ENCODE measurements at places on chromosomes 2 and 18. TPM values are rescaled to one million over a fixed set of nuclear protein-coding genes. Genes with fewer than 3 reads are reported as not detected.

Gene COMMD1
- 32.3 TPM for total RNA-seq

Gene ZNF512
- total RNA-seq: 64.9 TPM

Gene RUFY4
- total RNA-seq: 0.31 TPM

Gene KCNIP3
- total RNA-seq: 1.8 TPM

Gene SCN1A
- total RNA-seq: 18.6 TPM

Gene LIMS4
- total RNA-seq: 0.55 TPM

Gene PROC
- total RNA-seq: not detected

Gene GKN1
- total RNA-seq: not detected

DNA sequence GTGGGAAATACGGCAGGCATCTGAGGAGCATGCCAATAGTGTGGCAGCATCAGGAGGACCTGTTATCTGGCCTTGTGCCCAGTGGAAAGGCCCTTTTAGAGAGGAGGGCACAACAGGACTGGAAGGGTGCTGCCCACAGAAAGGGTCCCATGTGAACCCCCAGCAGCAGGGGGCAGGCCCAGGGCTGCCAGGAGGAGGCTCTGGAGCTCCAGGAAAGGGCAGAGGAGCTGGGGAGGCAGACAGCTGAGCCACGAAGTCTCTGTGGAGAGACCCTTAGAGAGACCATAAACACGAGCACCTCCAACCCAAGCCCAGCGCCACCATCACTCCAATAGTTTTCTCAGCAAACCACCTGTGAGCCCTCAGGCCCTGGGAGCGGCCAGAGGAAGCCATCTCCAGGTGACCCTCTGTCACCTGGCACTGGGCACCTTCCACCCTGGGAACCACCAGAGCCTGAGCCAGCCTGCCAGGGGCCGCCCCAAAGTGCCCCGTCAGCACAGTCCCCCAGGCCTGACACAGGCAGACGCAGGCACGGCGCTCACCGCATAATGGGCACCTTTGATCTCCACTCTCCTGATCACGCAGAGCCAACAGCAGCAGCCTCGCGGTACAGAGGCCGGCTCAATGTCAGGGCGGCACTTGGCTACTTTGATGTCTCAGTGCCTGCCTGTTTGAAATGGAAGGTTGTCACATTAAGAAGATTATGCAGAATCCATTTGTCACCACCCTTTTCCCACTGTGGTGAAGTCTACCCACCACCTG, 162.5 kb upstream of the RAB6C start:
- no peak for DNase-seq

GRCh38 chr2:19299032-19299431, 59.4 kb downstream of the OSR1 start:
- DNase-seq: peak; percentile 68

DNA sequence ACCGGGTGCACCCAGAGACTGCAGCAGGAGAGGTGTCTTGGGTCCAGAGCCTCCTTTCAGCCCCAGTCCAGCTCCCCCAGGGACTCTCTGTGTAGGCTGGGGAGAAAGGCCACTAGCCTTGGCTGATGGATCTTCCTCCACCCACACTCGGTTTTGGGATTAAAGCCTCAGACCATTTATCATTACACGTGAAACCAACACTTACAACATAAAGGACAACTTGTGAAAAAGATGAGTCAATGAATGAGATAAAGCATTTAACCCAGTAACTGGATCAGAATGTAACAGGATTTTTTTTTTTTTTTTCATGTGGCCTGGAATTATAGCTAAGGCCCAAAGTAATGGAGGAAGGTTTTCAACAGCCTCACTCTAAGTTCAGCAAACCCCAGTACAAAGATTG, 32.1 kb downstream of the NAT8 start:
- no peak for DNase-seq

- no peak for DNase-seq
Measured at GRCh38 chr2:102387763-102388546, 32.4 kb downstream of the IL18R1 start.

DNA sequence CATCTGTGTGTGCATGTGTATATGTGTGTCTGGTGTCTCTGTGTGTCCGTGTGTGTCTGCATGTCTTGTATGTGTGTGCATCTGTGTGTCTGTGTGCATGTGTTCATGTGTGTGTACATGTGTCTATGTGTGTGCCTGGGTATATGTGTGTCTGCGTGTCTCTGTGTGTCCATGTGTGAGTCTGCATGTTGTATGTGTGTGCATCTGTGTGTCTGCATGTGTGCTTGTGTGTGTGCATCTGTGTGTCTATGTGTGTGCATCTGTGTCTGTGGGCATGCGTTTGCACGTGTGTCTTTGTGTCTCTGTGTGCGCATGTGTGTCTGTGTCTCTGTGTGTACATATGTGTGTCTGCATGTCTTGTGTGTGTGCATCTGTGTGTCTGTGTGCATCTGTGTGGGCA, 207.7 kb downstream of the TNS1 start:
- DNase-seq: no peak

- DNase-seq: no peak
Measured at GRCh38 chr2:154557906-154558305, 140.6 kb upstream of the KCNJ3 start.

GRCh38 chr2:119282146-119282995, 58.7 kb downstream of the STEAP3 start:
- DNase-seq: no peak

DNA sequence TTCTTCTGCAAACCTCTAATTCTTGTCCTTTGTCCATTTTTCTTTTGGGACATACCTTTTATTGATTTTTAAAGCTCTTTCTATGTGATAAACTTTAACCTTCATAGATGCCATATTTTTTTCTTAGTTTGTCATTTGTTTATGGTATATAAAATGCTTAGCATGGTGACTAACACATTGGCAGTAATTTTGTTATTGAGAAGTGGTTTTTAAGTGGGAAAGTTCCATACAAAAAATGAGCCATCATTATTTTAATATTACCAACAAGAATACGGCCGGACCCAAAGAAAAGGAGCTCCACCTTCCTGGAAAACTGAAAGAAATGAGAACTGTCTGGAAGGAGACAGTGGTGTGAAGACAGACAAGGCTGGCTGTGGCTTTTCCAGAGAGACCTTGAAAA, 270.1 kb upstream of the SIX2 start:
- no peak for DNase-seq

GRCh38 chr18:50079571-50080295, 115.2 kb downstream of the MYO5B start:
- DNase-seq: no peak

DNA sequence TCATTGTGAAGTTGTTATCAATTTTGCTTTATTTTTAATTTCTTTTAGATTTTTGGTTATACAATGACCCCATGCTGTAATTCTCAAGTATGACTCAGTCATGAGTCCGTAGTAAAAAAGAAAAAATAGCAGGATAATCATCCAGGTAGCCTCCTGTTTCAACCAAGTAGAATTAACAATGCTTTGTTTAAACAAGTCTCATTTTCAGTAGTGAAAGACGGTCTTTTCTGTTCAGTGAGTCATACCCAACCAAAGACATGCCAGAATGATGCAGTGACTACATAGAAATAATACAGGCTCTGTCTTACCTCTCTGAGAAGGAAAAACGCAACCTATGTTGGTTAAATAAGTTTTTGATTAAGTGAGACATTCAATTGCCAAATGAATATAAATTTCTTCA, 67.8 kb upstream of the DSC1 start:
- no peak for DNase-seq

- peak; percentile 54 for DNase-seq
Measured at GRCh38 chr2:102449370-102449974, 23.6 kb upstream of the SLC9A4 start.

- DNase-seq: no peak
Measured at GRCh38 chr2:170598067-170598395, 117.1 kb upstream of the SP5 start.

GRCh38 chr18:40760251-40760650, 1194.8 kb upstream of the PIK3C3 start:
- DNase-seq: no peak

GRCh38 chr2:26668041-26668440, 24.5 kb upstream of the KCNK3 start:
- DNase-seq: no peak

- DNase-seq: peak; percentile 13
Measured at GRCh38 chr18:48956356-48956755, 5.6 kb upstream of the SMAD7 start.

DNA sequence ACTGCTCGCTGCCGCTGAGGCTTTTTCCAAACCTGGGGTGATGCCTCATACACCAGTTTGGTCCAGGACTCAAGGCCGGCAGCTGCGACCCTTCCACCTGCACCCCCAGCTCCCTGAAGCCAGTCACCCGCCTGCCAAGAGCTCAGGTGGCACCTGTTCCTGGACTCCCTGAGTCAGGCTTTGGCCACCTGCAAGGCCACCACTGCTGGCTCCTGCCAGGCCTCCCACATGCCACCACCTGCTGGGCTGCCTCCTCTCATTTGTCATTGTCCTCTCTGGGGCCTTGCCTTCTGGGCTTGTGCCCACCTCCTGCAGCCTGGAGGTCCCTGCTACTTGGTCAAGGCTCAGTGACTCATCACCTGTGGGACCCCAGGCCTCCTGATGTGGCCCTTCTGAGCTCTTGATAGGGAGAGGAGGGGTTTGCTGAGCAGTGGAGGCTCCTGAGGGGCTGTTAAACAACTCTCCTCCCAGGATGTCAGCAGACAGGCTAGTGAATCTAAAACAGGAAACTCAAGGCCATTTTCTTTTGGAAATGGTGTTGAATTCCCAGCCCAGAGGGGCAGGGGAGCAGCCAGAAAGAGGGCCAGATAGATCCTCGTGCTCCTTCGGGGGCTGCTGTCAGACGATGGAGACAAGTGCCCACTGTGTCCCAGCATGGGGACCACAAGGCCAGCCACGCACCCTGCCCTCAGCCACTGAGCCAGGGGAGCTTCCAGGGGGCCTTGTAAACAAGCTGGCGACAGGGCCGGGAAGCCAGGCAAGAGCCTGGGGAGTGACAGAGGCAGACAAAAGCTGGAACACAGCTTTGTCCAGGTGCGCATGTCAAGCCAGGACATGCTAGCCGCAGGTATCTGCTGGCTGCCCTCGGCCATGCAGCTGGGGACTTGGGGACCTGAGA, 416.8 kb downstream of the LRATD1 start:
- no peak for DNase-seq

DNA sequence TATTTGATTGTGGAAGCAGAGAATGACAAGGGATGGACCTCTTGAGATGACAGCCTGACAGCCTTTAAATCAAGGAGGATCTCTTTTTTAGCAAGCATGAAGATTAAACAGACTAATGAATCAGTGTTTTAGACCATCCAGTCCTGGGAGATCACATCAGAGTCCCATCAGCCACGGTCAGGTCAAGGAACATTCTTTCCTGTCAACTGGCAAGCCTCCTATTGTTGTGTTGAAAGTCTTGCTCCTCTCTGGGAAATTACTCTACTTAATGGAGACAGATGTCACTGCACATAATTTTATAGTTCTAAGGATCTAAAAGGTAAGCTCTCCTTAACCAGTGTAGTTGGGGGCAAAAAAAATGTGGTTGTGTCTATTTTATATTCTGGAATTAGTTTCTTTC, 469.0 kb downstream of the TMEM182 start:
- DNase-seq: no peak

DNA sequence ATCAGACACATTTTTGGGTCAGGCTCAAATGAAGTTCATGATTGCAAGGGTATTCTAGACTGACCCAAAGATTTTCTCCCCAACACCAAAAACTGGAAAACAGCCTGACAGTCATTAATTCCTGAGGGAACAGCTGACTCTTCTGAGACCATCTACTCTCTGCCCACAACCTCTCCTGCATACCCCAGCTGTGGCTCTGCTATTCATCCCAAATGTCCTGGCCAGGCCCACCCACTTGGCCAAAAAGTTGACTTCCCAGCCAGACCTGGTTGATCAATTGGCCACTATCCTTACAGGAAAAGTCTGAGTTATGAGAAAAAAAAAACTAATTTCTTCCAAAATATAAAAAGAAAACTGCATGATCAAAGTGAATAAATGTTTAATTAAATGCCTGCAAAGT, 103.8 kb upstream of the ST3GAL5 start:
- DNase-seq: no peak

GRCh38 chr2:175575346-175576258, 394.1 kb upstream of the ATP5MC3 start:
- DNase-seq: peak; percentile 35

DNA sequence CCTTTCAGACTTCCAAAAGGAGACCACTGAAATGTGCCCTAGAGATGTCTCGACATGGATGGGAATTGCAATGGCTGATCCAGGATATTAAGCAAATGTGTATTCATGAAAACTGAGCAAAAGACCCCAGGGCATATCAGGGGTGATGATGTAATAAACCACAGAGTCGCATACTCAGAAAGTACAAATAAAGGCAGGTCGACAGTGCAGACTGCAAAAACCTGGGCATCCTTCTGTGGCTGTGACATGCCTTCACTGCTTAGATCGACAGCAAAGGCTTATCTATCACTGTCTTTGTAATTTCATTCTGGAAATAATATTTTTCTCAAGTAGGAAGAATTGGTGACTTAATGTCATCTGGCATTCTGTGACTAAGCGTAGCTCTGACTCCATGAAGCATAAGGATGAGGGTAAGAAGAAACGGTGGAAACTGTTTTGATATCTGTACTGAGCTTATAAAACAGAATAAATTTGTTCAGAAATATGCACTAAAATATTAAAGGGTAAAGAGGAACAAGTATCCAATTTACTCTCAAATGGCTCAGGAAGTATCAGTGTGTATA, 115.6 kb upstream of the NRP2 start:
- DNase-seq: no peak

DNA sequence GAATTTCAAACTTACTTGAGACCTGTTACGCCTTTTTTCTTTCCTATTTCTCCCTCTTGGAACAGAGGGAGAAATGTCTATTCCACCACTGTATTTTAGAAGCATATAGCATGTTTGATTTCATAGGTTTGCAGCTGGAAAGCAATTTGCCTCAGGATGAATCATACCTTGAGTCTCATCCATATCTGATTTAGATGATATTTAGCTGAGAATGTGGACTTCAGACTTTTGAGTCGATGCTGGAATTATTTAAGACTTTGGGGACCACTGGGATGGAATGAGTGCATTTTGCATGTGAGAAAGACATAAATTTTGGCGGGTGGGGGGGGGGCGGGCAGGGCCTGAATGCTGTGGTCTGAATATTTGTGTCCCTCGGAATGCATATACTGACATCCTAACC, 282.7 kb upstream of the STON1 start:
- no peak for DNase-seq

DNA sequence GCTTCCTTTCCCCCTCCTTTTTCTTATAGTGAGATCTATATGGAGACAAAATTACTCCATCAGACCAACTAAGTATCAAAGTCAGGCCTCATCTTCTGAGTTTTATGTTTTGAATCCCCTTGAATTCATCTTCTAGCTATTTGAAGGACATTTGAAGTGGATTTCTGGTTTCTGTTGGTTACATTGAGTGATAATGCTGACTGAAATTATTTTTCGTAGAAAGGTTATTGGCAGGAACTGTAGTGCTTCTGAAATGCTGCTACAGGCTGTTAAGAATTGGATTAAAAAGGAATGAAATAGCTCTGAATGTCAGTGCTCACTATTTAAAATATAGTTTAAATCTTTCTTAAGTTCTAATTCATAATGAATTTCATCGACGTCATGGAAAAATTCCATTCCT, 361.0 kb upstream of the TMEFF2 start:
- no peak for DNase-seq

GRCh38 chr18:39453356-39453755, 1887.8 kb upstream of the CELF4 start:
- peak; percentile 36 for DNase-seq

- DNase-seq: no peak
Measured at GRCh38 chr2:218717262-218717661, 6.6 kb downstream of the TTLL4 start.

GRCh38 chr2:52288596-52288995, 1256.7 kb upstream of the NRXN1 start:
- DNase-seq: no peak

GRCh38 chr2:189305291-189305943, 125.9 kb upstream of the COL5A2 start:
- DNase-seq: no peak

Data from lung (tissue), 17 donors.